ENCODE measurements at places on chromosomes 16 and 17.

GRCh38 chr17:3529817-3530741 lies 27.5 kb downstream of the TRPV3 start:
- DNase-seq = peak; percentile 80

DNA sequence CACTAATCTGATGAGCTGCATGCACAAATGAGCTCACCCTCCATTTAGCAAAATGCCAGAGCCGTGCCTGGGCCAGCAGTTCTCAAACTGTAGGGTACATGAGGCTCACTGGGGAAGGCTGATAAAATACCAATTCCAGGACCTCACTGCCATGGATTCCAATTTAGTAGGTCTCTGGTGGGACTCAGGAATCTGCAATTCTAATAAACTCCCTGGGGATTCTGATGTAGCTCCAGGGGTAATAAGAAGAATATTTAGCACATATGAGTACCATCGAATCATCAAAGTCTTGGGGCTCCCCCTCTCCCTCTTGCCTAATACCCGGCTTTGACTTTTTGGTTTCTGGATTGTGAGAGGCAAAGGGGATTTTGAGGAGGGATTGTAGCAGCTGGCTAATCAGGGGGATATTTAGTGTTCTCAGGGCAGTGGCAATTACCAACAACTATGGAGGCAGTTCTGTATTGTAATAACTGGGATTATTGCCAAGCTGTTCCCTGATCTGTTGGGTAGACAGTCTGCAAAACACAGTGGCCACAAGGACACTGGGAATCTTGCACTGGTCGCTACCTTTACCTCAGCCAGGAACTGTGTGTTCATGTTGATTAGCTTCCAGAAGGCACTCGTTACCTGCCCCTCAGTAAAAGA lies 140.4 kb downstream of the SHISA9 start:
- DNase-seq = no peak

DNA sequence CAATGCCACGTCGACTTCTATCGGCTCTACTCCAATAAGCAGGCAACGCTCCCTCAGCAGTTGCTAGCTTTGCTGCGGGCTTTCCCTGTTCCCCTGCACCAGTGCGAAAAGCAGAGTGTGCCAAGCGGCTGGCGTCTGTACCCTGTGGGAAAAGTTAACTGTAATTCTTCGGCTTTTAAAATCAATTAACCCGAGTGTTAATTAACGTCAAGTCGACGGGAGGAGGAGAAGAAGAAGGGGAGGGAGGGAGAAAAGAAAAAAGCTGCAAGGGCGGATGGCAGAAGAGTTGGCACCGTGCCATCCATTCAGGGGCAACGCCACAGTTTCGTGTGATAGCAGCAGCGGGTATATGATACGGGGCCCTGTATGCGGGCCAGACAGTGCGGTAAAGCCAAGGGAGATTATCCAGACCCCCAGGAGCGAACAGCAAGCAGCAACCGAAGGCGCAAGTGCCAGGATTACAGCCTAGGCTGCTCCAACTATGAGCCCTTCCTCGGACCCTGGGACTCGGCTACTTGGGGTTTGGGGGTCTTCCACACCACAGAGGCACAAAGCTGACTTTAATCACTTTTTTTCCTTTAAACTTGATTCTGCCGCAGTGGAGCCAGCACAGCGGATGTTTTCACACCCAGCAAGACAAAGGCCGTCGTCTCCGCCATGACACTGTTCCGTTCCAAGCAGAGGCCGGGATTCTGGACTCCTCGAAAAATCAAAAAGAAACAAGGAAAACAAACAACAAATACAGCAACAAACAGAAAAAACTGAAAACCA lies 253.8 kb upstream of the PMFBP1 start:
- no peak for DNase-seq

DNA sequence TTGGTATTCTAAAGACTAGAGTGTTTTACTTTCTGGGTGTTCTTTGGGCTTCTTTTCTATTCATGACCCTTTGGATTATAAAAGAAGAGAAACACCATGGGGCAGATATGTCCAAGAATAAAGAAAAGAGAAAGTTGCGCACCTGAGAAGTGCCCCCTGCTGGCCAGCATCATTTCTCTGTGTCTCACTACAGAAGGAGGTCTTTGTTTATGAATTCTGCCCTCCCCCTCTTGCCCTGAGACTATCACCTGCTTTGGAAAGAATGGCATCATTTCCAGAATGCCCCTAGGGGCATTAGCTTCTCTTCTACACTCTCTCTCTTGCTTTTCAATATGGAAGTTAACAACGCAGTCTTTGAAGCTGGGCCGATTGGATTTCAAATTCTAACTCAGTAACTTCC lies 45.0 kb downstream of the CDH13 start:
- no peak for DNase-seq

DNA sequence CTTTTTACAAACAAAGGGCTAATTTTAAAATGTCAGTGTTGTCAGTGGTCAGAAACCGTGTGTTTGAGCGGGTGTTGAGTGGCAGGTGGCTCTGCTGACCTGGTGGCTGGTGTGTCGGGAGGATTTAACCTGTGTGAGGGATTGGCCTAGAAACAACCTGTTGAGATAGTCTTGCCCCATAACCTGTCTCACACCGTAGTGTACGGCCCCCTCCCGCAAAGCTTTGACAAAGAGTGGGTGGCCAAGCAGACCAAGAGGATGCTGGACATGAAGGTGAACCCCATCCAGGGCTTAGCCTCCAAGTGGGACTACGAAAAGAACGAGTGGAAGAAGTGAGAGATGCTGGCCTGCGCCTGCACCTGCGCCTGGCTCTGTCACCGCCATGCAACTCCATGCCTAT lies 7.0 kb downstream of the COX4I1 start:
- DNase-seq = no peak

DNA sequence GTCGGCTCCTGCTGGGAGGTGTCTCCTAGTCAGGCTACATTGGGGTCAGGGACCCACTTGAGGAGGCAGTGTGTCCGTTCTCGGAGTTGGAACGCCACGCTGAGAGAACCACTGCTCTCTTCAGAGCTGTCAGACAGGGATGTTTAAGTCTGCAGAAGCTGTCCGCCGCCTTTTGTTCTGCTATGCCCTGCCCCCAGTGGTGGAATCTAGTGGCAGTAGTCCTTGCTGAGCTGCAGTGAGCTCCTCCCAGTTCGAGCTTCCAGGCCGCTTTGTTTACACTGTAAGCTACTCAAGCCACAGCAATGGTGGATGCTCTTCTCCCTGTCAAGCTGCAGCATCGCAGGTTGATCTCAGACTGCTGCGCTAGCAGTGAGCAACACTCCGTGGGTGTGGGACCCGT lies 36.0 kb downstream of the ITFG1 start:
- DNase-seq = no peak
